Activated effector memory CD4-positive, alpha-beta T cell treated with Interleukin-2 at 50 U/mL for 16 hours (primary cell): ENCODE measurements at places on chromosomes 7 and 10.

GRCh38 chr7:87332321-87332720 lies 13.1 kb upstream of the CROT start:
- no peak for DNase-seq

DNA sequence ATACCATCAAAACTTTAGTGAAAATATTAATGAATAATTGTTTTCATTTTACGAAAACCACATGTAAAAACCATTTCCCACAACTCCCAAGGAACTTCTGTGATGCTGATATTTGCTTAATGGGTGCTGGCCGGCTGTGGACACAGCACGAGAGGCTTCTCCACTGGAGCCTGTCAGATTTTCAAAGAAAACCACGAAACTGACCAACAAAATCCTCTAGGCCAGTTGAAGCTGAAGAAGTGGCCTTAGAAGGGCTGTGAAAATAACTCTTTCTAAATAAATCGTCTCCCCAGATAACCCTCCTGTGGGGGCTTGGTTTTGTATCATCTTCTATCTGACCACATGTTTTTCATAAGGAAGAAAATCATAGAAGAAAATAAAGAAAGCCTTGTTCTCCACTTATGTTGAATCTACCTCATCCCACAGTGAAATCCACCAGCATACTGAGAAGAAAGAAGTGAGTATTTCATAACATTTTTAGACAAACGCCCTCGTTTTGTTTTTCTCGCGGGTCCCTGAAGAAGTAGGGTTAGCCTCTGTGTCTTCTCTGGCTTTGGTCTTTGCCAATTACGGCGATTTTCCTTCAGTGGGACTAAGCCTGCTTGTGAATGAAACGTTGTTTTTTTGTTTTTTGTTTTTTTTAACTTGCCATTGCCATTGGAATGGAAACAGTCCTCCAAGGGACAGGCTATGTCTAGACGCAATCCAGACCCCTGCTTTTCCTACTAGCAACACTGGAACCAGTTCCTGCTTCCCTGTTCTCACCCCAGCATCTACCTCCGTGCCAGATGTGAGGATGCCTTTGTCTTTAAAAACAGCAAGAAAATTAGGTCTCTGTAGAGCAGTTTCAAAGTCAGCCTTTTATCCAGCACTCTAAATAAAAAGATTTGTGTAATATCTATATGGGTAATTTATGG lies 123.9 kb downstream of the ADAM12 start:
- DNase-seq: no peak

DNA sequence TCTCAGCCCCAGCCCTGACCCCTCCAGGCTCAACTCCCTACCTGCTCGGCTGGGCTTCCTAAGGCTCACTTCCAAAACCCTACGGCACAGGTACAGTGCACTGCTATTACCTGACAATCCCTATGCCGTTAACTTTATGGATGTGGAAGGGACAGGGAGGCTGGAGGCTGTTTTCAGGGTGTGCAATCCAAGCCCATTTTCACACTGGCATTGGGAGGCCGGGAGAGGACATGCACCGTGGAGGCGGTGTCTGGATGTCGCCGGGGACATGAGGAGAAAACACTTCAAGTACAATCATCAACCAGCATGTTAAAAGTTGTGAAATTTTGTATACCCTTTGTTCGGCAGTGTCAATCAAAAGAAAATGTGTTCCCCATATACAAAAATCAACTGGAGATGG lies 80.1 kb downstream of the MAD1L1 start:
- DNase-seq: no peak

DNA sequence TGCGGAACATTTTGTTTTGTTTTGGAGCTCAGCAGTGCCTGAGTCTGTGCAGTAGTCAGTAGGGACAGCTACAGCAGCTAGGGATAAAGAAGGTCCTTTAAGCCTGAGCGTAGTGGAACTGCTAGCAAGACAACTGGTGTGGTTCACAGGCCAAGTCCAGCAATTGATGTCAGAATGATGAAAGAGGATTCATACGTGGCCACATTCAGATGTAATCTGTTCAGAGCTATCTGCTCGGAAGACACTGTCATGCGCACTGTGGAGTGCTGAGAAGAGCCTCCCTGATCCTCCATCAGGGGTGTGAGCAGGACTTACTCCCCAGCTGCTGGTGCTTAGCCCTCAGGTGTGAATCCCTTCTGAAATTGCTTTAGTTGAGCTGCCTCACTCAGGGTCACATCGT lies 79.6 kb upstream of the ANKRD1 start:
- no peak for DNase-seq

GRCh38 chr10:16436367-16436757 lies 448 bp upstream of the PTER start:
- DNase-seq: no peak

DNA sequence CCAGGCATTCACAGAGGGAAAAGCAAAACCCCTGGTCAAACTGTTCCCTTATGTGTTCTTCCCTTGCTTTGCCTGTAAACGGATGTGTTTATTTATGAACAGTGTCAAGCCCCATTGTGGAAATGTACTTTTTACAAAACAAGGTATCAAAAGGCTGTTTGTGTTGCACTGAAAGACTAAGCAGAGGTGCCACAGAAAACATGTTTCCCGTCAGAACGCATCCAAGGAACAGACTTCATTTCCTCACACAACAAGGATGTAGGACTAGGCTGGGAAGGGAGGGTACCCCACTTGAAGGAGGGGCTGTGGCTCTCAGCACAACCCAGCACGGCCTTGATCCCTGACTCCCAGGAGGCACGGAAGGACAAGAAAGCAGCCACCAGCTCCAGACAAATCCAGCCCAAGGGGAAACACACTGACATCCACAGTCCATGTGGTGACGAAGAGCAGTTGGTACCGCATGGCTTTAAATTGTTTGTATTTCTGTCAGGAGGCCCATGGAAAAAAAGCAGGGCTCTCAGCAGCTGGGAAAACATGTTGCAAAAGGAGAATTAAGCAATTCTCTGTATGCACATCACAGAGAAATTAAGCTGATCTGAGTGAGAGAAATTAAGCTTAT lies 85.6 kb downstream of the RNF216 start:
- no peak for DNase-seq

DNA sequence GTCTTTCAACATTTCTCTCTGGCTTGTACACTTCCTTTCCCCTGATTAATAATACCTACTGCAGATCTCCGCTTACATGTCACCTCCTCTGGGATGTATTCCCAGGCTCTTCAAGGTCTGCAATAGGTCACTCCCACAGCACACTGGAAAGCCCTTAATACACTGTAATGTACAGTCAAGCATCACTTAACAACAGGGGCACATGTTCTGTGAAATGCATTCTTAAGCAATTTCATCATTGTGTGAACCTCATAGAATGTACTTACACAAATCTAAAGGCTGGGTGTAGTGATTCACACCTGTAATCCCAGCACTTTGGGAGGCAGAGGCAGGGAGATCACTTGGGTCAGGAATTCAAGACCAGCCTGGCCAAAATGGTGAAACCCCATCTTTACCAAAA lies 1.9 kb downstream of the COX15 start:
- no peak for DNase-seq

- DNase-seq: no peak
These were observed 98.2 kb upstream of the ZNF32 start for GRCh38 chr10:43746906-43747305.

GRCh38 chr10:85642421-85643170 lies 724.0 kb downstream of the GRID1 start:
- no peak for DNase-seq
